ENCODE measurements at places on chromosomes 12 and 14.

- DNase-seq = no peak
Measured at GRCh38 chr12:15546102-15546701, 223.9 kb downstream of the PTPRO start.

DNA sequence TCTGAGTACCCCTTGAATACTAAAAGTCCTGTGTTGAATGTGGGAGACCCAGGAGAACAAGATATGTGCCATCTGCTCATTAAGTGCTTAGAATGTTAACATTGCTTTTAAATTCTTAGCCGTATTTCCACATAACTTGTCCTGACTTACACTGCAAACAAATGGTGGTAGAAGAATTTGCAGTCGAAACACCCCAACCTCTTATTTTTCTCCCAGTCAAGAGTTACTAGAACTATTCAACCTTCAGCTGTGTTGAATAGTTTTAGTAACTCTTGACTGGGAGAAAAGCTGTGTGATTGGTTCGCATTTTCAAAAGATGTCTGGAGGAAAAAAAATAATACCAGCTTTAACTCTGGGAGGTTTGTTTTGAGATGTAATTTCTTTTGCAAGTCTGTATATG, 7.6 kb upstream of the SPX start:
- no peak for DNase-seq

DNA sequence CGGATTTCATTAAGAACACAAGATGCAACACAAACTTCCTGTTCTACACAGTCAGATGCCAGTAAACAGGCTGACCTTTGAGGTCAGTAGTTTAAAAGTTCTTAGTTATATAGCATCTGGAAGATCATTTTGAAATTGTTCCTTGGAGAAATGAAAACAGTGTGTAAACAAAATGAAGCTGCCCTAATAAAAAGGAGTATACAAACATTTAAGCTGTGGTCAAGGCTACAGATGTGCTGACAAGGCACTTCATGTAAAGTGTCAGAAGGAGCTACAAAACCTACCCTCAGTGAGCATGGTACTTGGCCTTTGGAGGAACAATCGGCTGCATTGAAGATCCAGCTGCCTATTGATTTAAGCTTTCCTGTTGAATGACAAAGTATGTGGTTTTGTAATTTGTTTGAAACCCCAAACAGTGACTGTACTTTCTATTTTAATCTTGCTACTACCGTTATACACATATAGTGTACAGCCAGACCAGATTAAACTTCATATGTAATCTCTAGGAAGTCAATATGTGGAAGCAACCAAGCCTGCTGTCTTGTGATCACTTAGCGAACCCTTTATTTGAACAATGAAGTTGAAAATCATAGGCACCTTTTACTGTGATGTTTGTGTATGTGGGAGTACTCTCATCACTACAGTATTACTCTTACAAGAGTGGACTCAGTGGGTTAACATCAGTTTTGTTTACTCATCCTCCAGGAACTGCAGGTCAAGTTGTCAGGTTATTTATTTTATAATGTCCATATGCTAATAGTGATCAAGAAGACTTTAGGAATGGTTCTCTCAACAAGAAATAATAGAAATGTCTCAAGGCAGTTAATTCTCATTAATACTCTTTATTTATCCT, 13.5 kb downstream of the PTGER2 start:
- no peak for DNase-seq

- no peak for DNase-seq
Measured at GRCh38 chr14:100341301-100342031, 18.3 kb downstream of the SLC25A47 start.

- DNase-seq = no peak
Measured at GRCh38 chr14:81303258-81303935, 82.6 kb upstream of the GTF2A1 start.

- no peak for DNase-seq
Measured at GRCh38 chr12:78143717-78144116, 313.0 kb downstream of the NAV3 start.

- DNase-seq = no peak
Measured at GRCh38 chr14:104105822-104106470, 20.4 kb downstream of the ASPG start.

GRCh38 chr12:50612882-50613281, 108.1 kb downstream of the DIP2B start:
- DNase-seq = no peak

DNA sequence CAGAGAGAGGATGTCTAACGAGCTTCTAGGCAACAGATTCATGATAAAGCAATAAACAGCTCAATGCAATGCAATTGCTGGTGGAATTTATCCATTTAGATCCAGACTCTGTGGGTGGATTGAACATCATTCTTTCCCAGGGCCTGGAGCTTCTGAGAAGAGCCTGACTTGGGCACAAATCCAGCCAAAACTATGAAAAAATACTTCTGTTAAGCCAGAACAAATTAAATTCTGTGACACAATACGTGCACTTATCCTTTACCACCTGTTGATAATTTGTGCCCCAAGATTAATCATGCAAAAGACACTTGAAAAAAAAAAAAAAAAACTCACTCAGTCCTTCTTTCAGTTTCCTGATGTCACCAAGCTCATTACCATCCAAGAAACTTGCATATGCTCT, 446.0 kb upstream of the DCN start:
- peak; percentile 45 for DNase-seq

- DNase-seq = no peak
Measured at GRCh38 chr12:7916936-7917335, 19.1 kb downstream of the SLC2A3 start.

DNA sequence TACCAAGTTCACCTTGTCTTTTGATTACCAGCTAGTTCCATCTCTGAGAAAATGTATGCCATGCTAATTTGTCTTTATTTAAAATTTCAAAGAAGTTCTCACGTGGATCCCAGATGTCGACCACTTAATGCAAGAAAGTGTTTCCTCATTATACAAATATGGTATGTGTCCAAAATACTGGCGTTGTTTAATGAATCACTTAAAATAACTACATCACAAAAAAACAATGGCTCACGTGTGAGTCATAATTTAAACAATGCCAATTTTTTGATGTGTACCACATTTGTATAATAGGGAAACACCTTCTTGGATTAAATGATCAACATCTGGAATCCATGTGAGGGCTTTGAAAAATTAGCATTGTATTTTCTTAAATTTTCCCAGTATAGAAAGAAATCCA, 40.8 kb downstream of the DBX2 start:
- peak; percentile 8 for DNase-seq

GRCh38 chr12:5039815-5040214, 3.9 kb upstream of the KCNA5 start:
- DNase-seq = no peak

DNA sequence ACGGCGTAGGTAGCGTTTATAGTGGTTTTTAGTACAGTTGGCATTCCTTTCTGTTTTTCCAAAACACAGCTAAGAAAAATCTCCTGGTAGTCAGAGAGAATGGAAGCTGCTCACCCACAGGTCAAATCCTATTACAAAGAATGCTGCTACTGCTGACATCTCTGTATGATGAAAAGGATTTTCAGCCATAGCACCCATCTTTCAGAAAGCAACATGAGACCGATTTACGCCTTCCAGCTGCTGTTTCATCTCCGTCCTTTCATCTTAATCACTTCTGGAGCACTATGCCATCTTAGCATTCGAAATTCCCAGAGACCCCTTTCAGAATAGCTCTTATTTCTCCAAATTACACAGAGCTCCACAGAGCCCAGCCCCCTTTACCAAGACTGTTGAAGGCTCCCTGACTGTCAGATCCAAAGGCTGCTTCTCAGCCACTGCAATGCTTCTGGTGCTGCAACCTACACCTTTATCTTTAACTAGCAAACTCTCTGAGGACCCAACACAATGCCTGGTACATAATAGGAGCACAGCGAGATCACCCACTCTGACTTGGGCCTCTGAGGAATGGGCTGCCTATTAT, 211.8 kb downstream of the NEDD1 start:
- DNase-seq = peak; percentile 16

- DNase-seq = no peak
Measured at GRCh38 chr12:108853981-108854446, 3.4 kb downstream of the SSH1 start.

DNA sequence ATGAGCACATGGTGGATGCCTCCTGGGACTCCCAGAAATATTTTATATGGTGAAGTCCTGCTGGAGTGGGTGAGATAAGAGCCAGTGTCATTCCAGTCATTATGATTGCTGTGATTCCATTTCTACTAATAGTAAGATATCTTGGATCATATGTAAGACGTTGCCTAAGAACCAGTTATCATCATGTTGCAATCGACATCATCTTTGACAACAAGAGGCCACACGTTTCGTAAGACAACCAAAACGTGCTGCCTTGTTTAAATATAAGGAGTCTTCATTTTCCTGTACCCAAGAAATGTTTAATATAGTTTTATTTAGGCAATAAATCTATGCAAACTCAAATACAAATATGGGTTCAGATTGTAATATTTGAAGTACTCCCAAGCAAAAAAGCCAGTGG, 58.4 kb downstream of the SPTSSA start:
- no peak for DNase-seq

- no peak for DNase-seq
Measured at GRCh38 chr12:119425623-119426022, 91.1 kb downstream of the CCDC60 start.

DNA sequence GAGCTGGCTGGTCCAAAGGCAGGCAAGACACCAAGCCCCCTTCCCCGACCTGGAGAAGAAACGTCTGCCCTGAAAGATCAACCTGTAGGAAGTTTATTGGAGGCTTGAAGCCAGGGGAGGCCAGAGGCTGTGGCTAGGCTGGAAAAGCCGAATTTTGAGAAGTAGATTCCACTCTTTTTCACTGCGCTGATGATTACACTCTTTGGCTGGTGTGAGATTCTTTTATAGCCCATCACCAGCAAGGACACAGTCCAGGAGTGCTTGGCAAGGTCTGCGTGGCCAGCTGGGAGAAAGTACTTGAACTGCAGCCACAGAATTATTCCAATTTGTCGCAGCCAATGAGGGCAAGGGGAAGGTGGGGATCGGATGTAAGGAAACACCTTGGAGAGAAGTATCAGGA, 45.0 kb downstream of the SYNE3 start:
- DNase-seq = no peak

- peak; percentile 83 for DNase-seq
Measured at GRCh38 chr12:3252450-3252891, 175.3 kb downstream of the TSPAN9 start.

DNA sequence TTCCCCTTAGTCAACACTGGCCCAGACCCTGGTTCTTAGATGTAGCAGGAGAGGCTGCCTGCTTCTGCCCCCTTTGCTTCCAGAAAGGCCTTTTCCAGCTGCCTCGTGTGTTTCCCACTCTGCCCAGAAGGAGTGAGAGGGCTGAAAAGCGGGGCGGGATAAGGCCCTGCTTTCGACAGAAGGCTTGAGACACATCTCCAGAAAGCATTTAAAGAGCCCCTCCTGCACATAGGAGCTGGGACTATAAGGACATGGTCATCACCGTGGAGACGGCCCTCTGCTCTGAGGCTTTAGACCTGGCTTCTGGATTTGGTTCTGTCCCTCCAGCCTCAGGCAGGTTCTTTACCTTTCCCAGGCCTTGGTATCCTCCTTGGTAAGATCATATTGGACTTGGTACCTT, 11.9 kb downstream of the CALM1 start:
- DNase-seq = no peak

DNA sequence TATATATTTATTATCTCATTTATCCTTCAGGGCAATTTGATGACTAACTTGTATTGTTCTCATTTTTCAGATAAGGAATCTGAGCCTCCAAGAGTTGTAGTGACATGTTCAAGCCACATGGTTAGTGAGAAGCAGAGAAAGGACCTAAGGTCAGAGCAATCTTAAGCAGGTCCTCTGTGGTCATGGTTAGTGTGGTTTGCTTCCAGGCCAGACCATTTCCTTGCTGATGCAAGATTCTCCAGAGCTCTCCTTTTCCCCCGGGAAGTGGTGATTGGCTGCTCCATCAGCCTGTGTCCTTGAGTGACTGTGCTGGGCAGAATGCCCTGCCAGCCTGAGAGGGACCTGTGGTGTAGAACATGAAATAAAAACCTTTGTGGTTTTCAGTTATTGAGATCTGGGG, 141.3 kb downstream of the KTN1 start:
- DNase-seq = peak; percentile 46

Data from eye (tissue), 1 donor.